Stomach (tissue), 19 donors: ENCODE measurements at places on chromosomes 1 and 21. TPM values are rescaled to one million over a fixed set of nuclear protein-coding genes. Genes with fewer than 3 reads are reported as not detected.

Gene NHLH2
- not detected for polyA plus RNA-seq

Gene RGS8
- polyA plus RNA-seq: not detected

Gene FOXO6
- 0.83 TPM for polyA plus RNA-seq

Gene OBSCN
- 19.7 TPM for polyA plus RNA-seq

Gene SERTAD4
- 3.7 TPM for polyA plus RNA-seq

Gene CBS
- 21.9 TPM for polyA plus RNA-seq

DNA sequence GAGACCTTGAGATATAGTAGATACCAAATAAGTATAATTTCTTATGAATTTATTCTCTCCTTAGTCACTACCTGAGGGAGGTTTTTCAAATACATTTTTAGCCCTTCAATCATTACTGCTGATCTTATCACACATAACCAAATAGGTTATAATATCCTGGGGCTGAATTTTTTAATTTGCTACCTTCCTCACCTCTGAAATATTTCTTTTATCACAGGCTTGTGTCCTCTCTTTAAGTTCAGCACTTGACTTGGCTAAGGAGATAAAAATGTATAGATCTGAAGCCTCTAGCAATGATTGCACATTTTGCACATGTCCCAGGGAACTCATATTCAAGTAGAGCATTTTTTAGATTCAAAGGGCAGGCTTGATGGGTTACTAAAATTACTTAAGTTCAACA lies 23.1 kb downstream of the CFH start:
- H3K4me1 ChIP-seq: no peaks in the 10 kb centered on the region
- no peak overlapping the region for H3K27ac ChIP-seq
- no peaks in the 10 kb centered on the region for H3K36me3 ChIP-seq
- no peak overlapping the region for H3K4me3 ChIP-seq
- H3K27me3 ChIP-seq: no peaks in the 10 kb centered on the region
- no peak for DNase-seq

DNA sequence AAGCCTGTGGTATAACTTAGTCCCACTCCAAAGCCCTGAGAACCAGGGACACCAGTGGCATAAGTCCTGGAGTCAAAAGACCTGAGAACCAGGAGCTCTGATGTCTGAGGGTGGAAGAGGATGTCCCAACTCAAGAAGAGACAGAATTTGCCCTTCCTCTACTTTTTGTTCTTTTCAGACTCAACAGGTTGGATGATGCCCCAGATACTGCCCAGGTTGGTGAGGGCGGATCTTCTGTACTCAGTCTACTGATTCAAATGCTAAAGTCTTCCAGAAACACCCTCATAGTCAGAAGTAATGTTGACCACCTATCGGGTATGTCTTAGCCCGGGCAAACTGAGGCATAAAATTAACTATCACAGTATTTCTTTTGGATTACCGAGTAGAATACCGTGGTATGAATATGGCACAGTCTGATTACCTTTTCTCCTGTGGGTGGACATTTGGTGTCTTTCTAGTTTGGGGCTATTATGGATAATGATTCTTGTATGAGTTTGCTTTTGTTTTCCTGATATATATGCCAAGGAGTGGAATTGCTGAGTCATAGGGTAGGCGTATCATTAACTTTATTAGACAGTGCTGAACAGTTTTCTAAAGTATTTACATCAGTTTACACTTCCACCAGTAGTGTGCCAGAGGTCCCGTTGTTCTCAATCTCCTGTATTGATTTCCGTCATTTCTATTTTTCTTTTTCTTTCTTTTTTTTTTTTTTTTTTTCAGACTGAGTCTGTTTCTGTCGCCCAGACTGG lies 3.2 kb upstream of the CHAF1B start:
- H3K36me3 ChIP-seq: peaks cover 17% of the 10 kb centered on the region
- no peaks in the 10 kb centered on the region for H3K27me3 ChIP-seq
- no peak overlapping the region for H3K4me3 ChIP-seq
- no peak overlapping the region for H3K27ac ChIP-seq
- DNase-seq: no peak

- DNase-seq: no peak
- no peak overlapping the region for H3K27ac ChIP-seq
- no peak overlapping the region for H3K4me3 ChIP-seq
- peaks cover 4% of the 10 kb centered on the region for H3K27me3 ChIP-seq
- peaks cover 11% of the 10 kb centered on the region for H3K4me1 ChIP-seq
Measured at GRCh38 chr1:32540605-32541004, 1.4 kb downstream of the ZBTB8A start.

- peak within 1 kb of the TSS; percentile 22 for H3K4me3 ChIP-seq
- DNase-seq: peak; percentile 62
- no peaks in the 10 kb centered on the region for H3K27me3 ChIP-seq
Measured at GRCh38 chr1:203765029-203765837, at the start of gene LAX1. Gene LAX1, plus strand, starts transcription at chr1:203765183. Its CDS starts 383 bp downstream, at chr1:203765566.

- peaks cover 21% of the 10 kb centered on the region for H3K36me3 ChIP-seq
- peak overlapping the region; percentile 91 for H3K27ac ChIP-seq
- H3K4me1 ChIP-seq: peaks cover 78% of the 10 kb centered on the region
- DNase-seq: peak; percentile 86
Measured at GRCh38 chr1:11787251-11787803, 18.4 kb downstream of the MTHFR start.

DNA sequence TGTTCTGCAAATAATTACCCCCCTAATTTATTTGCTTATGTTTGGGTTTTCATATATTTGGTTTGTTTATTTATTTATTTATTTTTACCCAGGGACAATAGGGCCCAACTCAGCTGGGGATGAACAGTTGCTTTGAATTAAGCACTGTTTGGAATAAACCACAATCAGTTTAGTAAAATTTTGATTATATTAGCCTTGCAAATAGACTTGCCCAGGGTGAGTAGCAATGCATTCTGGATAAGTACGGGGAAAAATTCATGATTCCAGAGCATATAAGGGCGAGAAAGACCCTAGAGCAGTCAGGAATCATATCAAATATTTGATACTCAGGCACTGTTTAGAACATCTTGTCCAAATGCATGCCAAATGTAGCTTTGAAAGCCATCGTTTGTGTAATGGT lies 242.7 kb downstream of the OMA1 start:
- H3K27ac ChIP-seq: no peak overlapping the region
- no peaks in the 10 kb centered on the region for H3K4me1 ChIP-seq
- H3K36me3 ChIP-seq: no peaks in the 10 kb centered on the region
- H3K27me3 ChIP-seq: no peaks in the 10 kb centered on the region
- H3K4me3 ChIP-seq: no peak overlapping the region

DNA sequence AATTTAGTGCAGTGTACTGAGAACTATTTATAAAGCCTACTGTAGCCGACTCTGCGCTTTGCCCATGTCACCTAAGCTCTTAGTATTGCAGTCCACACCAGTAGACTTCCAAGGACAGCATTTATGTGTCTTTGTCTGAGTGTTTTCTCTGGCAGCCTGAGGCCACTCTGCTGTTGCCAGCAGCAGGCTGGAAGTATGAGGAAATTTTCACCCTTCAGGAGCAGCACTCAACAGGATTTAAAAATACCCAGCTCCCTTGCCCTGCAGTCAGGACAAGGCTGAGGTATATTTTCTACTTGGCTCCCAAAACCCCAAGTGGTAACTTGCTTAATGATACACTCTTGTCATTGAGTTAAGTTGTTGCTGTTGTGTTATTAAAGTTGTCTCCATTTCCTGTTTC lies 230.1 kb downstream of the SRGAP2C start:
- no peaks in the 10 kb centered on the region for H3K27me3 ChIP-seq
- no peak overlapping the region for H3K27ac ChIP-seq
- H3K4me1 ChIP-seq: peaks cover 5% of the 10 kb centered on the region
- no peak overlapping the region for H3K4me3 ChIP-seq

- H3K4me3 ChIP-seq: no peak overlapping the region
- no peaks in the 10 kb centered on the region for H3K27me3 ChIP-seq
- no peaks in the 10 kb centered on the region for H3K4me1 ChIP-seq
Measured at GRCh38 chr1:169860187-169860586, 33.5 kb downstream of the SCYL3 start.

DNA sequence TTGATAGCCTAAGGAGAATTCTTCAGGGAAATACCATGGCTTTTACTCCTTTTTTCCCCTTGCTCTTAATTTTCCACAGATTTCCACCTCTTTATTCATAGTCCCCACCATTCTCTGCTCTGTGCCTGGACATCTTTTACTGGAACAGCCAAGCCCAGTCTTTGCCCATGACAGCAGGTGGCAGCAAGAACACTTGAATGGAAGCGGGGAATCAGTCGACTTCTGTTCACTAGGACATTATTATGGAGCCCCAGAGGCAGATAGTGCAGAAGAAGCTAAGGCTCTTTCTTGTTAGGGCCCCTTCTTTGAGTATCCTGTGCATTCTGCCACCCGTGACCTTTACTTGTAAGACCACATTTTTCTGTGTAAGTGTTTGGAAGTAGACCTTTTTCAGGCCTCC lies 6.3 kb downstream of the OR14I1 start:
- no peak overlapping the region for H3K27ac ChIP-seq
- peak; percentile 69 for DNase-seq
- H3K4me1 ChIP-seq: no peaks in the 10 kb centered on the region
- no peak overlapping the region for H3K4me3 ChIP-seq
- peaks cover 4% of the 10 kb centered on the region for H3K27me3 ChIP-seq

- no peaks in the 10 kb centered on the region for H3K27me3 ChIP-seq
- peak; percentile 46 for DNase-seq
- peaks cover 16% of the 10 kb centered on the region for H3K4me1 ChIP-seq
Measured at GRCh38 chr21:17472182-17472581, 40.7 kb upstream of the CXADR start.

GRCh38 chr1:172777767-172778166 lies 118.9 kb downstream of the FASLG start:
- H3K27ac ChIP-seq: no peak overlapping the region
- H3K4me1 ChIP-seq: no peaks in the 10 kb centered on the region
- no peaks in the 10 kb centered on the region for H3K27me3 ChIP-seq
- H3K4me3 ChIP-seq: no peak overlapping the region
- DNase-seq: no peak
- no peaks in the 10 kb centered on the region for H3K36me3 ChIP-seq

DNA sequence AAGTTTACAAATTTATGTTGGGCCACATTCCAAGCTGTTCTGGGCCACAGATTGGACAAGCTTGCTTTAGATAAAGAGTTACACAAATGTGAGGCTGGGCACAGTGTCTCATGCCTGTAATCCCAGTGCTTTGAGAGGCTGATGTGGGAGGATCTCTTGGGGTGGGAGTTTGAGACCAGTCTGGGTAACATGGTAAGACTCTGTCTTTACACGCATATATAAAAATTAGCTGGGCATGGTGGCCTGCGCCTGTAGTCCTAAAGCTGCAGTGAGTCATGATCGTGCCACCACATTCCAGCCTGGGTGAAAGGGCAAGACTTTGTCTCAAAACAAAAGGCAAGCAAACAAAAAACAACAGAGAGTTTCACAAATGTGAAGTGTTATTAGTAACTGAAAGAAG lies 5.9 kb upstream of the VCAM1 start:
- H3K36me3 ChIP-seq: no peaks in the 10 kb centered on the region
- no peaks in the 10 kb centered on the region for H3K4me1 ChIP-seq
- no peak overlapping the region for H3K4me3 ChIP-seq
- no peak overlapping the region for H3K27ac ChIP-seq
- peak; percentile 15 for DNase-seq
- no peaks in the 10 kb centered on the region for H3K27me3 ChIP-seq

DNA sequence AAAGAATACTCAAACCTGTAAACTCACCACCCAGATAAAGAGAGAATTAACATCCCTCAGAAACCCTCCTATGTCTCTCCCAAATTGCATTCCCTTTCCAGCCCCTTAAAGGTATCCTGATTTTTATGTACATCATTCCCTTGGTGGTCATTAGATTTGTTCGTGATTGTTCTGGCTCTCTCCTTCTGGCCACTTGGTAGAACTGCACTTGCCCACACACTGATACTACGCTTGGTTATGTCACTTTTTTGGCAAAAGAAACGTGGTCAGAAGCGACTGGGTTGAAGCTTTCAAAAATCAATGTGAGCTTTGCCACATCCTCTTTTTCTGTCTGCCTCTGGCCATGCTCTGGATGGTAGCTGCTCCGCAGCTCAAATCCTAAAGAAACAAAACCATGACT lies 76.3 kb downstream of the KRTAP19-8 start:
- no peaks in the 10 kb centered on the region for H3K4me1 ChIP-seq
- H3K27me3 ChIP-seq: no peaks in the 10 kb centered on the region
- H3K36me3 ChIP-seq: no peaks in the 10 kb centered on the region
- no peak for DNase-seq

- H3K36me3 ChIP-seq: no peaks in the 10 kb centered on the region
- no peaks in the 10 kb centered on the region for H3K4me1 ChIP-seq
- no peak overlapping the region for H3K4me3 ChIP-seq
- DNase-seq: no peak
Measured at GRCh38 chr1:232106415-232106814, 479.8 kb downstream of the DISC1 start.

DNA sequence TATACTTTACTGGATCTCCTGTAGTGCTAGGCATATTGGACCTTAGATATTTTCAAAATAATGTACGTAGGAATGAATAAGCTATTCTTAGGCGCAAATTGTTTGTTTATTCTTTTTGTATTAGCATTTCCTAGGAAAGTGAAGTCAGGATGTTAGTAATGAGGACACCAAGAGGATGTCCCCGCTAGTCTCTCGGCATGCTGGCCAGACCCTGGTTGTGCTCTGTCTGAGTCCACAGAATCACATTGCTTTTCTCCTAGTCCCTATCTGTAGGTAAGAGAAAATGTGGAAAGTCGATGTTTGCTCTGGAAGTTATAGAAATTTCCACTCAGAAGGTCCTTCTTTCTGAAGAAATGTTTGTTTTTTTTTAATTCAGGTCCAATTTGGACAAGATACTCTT lies 31.1 kb downstream of the DNM3 start:
- H3K27ac ChIP-seq: no peak overlapping the region
- H3K27me3 ChIP-seq: no peaks in the 10 kb centered on the region
- H3K4me1 ChIP-seq: no peaks in the 10 kb centered on the region
- H3K36me3 ChIP-seq: no peaks in the 10 kb centered on the region
